ENCODE measurements at places on chromosomes 5 and 9.
A peak's percentile ranks its signal among the peaks of the same experiment; 100 is the strongest.

DNA sequence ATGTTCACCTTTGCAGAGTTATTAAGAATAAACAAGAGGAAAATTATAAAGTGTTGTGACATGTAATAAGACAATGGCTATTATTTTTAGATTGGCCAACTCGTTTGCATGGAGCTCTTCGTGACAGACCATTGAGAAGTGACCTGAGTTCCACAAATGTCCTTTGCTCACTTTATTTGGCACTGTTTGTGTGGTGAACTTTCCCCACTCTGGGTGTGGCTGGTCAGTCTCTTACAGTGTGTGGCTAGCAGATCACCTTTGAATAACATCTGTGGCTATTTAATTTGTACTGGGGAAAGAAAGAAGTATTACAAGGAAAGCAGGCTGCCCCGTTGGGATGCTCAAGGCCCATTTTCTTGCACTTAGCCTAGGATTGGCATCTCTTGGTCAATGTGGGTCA is 274.1 kb upstream of the WWC1 start:
- no peak for DNase-seq

DNA sequence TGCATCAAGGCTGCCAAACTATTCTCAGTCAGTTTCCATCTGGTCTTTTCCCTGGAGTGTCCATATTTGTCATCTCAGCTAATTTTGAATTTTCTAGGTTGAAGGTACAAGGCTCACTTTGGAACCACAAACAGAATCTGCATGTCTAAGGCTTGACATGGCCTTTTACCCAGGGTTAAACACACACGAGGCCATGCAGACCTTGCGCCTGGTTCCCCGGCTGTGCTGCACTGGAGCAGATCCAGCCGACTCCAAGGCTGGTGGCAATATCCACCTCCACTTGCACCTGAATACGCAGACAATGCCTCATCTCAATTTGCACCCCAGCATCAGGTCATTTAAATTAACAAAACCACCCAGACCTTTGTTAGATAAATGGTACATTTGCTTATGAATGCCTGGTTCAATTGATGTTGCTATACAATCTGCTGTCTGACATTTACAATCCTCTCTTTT is 276.2 kb downstream of the HSPA4 start:
- no peak for DNase-seq

GRCh38 chr5:27479859-27480258 is 441.5 kb upstream of the CDH9 start:
- no peak for DNase-seq

DNA sequence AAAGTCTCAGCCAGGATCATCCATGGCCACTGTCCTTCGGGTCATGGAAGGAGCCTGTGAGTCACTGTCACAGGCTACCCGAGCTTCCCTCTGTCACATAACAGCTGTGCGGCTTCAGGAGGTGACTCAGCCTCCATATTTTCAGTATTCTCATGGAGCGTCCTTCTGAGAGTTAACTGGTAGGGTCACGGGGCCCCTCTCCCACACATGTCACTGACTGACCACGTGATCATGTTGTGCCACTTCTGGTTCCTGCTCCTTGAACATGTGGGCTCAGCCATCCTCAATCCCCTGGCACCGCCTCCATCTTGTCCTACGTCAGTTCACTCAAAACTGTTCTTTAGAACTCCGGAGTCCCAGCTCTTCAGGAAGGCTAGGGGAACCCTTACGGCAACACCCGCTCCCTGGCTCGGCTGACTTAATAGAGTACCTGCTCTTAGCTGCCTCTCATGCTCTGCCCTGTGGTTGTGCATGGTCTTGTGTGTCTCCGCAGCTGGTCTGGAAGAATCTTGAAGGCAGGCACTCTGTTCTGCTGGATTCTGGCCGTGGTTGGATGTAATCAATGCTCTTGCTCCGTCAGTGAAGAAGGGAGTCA is 182.8 kb downstream of the ICE1 start:
- DNase-seq = no peak

DNA sequence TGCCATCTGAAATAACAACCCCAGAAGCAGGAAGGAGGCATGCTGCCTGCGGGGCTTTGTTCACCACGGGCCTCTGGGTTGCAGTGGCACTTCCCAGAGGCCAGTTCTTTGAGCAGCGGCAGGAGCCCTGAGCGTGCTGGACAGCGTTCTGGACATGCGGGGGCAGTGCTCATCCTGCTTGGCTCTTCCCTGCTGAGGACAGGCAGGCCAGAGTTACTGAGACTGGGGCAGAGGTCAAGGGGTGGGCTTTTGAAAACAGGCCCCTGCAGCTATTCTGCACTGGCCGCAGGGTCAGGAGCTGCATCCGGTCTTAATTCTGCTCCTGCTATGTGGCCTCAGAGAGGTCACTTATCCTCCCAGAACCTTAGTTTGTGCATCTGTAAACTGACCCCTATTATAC is 258.6 kb downstream of the FSTL4 start:
- DNase-seq = no peak

GRCh38 chr5:110477911-110478310 is 248.6 kb downstream of the TMEM232 start:
- no peak for DNase-seq

- DNase-seq = no peak
Observed at GRCh38 chr9:5976674-5977397, 38.6 kb downstream of the RANBP6 start.

- DNase-seq = no peak
Observed at GRCh38 chr5:26700759-26701384, 337.5 kb downstream of the CDH9 start.

DNA sequence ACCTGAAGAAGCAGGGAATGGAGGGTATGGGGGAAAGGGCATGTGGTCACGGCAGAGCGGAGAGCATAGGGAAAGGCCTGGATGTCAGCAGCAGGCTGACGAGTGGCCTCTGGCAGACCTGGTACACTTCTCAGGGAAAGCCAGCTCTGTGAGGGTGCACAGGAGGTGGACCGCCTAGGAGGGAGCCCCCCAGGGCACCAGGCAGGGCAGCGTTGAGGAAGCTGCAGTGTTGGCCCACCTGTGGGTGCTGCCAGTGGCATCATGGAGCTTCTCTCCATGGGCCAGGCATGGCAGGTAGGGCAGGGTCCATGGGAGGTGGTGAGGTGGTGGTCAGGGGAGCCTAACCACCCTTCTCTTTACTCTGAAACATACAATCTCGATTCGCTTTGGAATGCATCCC is 143.0 kb upstream of the PITX1 start:
- no peak for DNase-seq

GRCh38 chr5:38931731-38932130 is 85.9 kb downstream of the OSMR start:
- DNase-seq = no peak

GRCh38 chr9:133845440-133845839 is 107.3 kb upstream of the SARDH start:
- no peak for DNase-seq

GRCh38 chr9:12847561-12847960 is 72.7 kb downstream of the LURAP1L start:
- no peak for DNase-seq

DNA sequence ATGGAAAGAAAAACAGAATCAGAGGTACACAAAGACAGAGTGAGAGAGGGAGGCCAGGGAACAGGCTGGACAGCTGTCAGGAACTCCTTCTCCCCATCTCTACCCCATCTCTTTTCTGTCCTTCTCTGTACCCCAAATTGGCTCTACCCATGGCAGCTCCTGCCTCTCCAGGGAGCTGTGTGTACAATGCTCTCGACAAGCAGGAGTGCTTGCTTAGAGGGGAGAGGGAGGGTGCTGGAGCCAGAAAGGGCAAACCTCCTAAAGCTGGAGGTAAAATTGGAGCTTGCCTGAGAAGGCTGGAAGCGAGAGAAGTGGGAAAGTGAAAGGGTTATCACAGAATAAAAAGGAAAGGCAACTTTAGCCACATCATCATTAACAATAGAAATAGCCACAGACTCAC is 6.4 kb downstream of the TPM2 start:
- DNase-seq = no peak

- no peak for DNase-seq
Observed at GRCh38 chr5:15472116-15472515, 27.9 kb upstream of the FBXL7 start.

- no peak for DNase-seq
Observed at GRCh38 chr5:96431376-96432187, 1.5 kb downstream of the PCSK1 start.

DNA sequence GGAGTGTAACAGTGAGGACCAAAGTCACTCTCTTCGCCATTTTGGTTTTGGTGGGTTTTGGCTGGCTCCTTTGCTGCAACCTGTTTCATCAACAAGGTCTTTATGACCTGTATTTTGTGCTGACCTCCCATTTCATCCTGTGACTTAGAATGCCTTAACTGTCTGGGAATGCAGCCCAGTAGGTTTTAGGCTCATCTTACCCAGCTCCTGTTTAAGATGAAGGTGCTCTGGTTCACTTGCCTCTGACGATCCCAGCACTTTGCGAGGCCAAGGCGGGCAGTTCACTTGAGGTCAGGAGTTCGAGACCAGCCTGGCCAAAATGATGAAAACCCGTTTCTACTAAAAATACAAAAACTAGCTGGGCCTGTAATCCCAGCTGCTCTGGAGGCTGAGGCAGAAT is 1.8 kb upstream of the CKS2 start:
- DNase-seq = no peak

DNA sequence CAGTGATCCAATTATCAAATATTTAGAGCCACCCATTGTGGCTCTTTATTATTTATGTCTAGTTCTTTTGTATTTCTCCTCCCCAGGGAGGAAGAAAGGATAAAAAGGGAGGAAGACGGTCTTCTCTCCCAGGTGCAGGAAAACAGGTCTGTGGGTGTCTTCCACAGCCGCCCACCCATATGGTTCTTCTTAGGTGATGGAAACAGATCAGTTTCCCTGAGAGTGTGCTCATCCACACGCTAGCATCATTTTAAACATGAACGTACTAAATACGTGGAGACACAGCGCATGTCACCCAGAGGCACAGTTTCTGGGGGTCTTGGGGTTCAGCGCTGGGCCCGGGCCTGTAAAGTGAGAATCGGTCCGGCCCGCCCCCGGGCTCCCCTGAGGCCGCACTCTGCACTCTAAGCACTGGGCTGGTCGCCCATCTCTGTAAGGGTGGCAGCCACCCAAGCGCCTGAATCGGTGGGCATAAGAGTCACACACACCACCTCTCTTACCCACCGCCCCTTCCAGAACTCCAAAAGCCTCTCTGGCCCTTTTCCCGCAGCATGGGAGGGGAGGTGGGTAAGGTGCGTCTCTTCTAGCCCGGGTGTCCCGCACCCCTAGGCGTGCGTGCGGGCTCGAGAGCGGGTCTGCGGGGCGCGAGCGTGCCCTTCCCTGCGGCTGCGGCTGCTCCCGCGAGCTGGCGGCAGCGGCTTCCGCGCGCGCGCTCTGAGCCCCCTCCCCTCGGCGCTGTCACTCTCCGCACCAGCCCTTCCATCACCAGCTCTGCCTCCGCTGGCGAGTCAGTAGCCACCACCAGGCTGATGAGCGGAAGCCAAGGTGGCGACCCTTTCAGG is 1.3 kb downstream of the PTCH1 start:
- DNase-seq = peak; percentile 20

DNA sequence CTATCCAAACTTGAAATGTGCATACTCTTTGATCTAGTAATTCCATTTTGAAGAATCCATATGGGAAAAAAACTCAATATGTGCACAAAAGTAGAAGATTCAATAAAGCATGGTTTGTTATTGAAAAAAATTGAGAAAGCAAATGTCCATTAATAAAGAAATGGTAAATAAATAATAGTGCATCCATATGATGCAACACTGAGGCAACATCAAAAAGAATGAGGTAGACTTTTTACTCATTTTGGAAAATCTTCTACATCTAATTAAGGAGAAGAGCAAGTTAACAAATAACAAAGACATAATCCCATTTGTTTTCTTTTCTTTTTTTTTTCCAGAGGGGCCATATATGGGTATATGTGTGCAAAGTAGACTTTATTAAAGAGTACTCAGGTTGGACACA is 52.5 kb upstream of the FST start:
- no peak for DNase-seq

GRCh38 chr9:136525207-136525606 is 20.6 kb downstream of the NOTCH1 start:
- DNase-seq = no peak

DNA sequence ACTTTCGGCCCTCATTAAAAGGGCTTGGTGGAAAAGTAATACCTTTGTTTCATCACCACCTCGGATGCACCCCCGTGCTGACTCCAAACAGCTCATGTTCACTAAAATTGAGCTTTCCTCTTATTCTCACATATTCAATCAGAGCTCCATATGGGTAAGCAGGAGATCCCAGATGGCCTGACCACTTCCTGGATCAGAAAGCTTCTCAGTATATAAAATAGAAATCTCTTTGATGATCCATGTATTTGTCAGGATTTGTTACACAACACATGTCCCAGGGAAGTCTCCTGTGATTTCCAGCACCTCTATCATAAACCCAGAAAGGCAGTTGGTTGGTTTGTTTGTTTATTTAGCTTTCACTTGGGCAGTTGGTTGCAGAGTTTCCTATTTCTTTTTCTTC is 402.0 kb downstream of the MLLT3 start:
- DNase-seq = no peak

GRCh38 chr9:8613346-8613825 is 813.8 kb upstream of the DMAC1 start:
- DNase-seq = no peak

GRCh38 chr9:86997156-86997555 is 49.9 kb upstream of the GAS1 start:
- no peak for DNase-seq

DNA sequence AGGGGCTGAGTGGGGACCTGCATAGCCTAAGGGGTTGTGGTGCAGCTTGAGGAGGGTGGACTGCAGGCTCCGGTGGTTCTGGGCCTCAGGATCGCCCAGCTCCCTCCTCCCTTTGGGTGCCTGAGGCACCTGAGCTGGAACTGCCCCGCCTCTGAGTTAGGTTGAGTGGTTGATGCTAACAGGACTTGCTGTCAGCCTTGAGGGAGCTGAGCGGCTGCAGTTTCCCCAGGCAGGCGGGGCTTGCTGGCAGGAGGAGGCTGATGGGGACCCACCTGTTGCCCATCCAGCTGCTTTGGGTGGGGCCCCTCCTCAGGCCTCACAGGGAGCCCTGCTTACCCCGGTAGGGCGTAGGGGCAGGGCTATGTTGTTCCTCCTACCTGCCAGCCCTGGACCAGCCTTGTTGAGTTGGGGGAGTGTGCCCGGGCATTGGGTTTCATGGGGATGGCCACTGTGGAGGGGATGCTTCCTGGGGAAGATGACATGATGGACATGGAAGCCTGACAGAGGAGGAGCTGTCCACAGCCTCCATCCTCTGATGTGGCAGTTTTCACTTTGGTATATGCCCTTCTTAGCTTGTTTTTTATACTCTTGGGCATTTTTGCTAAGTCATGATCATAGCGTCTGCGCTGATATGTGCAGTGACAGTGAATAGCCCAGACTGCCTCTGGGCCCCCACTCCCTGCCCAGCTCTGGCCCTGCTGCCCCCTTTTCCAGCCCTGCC is 14.3 kb downstream of the WNK2 start:
- DNase-seq = no peak

All from activated gamma-delta T cell treated with Interleukin-2 at 50 U/mL for 16 hours (primary cell).